ENCODE measurements at places on chromosomes 2 and 18. TPM values are rescaled to one million over a fixed set of nuclear protein-coding genes. Genes with fewer than 3 reads are reported as not detected.

The IL36A gene
- total RNA-seq = not detected

The GPR155 gene
- 13.3 TPM for total RNA-seq

The TRABD2A gene
- total RNA-seq = 56.4 TPM

The RAB27B gene
- total RNA-seq = not detected

The EVX2 gene
- total RNA-seq = not detected

The CXCR4 gene
- 97.0 TPM for total RNA-seq

The CYP27C1 gene
- not detected for total RNA-seq

The CDH19 gene
- not detected for total RNA-seq

The DNAJC5G gene
- not detected for total RNA-seq

The SERPINB10 gene
- total RNA-seq = not detected

The PRSS56 gene
- total RNA-seq = not detected

The ZEB2 gene
- total RNA-seq = 14.9 TPM

Data from activated CD8-positive, alpha-beta T cell treated with anti-CD3 and anti-CD28 coated beads for 36 hours (primary cell).